CD8-positive, alpha-beta memory T cell (primary cell): ENCODE measurements at places on chromosomes 6 and 20. TPM values are rescaled to one million over a fixed set of nuclear protein-coding genes. Genes with fewer than 3 reads are reported as not detected.

- no peak for DNase-seq
These were observed 56.4 kb upstream of the GPR31 start for GRCh38 chr6:167214206-167214605.

DNA sequence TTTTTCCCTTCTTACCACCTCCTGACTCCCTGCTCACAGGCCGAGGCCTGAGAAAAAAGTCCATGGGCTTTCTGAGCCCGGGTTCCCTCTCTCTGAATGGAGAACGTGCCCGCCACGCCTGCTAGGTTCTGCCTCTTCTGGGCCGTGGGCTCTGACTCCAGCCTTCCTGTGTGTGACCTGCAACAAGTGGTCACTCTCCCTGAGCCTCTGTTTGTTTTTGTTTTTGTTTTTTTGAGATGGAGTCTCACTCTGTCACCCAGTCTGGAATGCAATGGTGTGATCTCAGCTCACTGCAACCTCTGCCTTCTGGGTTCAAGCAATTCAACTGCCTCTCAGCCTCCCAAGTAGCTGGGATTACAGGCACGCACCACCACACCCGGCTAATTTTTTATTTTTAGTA lies 17.9 kb upstream of the VSTM2L start:
- no peak for DNase-seq

DNA sequence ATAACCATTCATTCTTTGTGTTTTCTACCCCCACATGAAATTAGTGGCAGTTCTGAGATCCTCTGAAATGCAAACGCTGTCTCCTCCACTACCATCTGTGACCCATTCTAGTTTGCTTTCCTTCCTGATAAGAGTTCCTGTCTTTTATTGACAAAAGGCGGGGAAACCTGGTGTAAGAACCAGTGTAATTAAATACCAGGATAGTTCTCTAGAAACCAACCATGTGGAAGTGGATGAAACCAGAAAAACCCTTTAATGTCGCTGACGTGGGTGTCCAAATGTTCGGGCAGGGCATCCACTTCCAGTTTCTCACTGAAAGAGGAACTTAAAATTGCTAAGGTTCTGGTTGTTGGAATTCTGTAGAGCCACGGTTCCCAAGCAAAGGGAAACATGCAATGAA lies 79.1 kb downstream of the TNFRSF21 start:
- no peak for DNase-seq

GRCh38 chr6:110083875-110084585 lies 95.4 kb downstream of the WASF1 start:
- DNase-seq, result no peak

DNA sequence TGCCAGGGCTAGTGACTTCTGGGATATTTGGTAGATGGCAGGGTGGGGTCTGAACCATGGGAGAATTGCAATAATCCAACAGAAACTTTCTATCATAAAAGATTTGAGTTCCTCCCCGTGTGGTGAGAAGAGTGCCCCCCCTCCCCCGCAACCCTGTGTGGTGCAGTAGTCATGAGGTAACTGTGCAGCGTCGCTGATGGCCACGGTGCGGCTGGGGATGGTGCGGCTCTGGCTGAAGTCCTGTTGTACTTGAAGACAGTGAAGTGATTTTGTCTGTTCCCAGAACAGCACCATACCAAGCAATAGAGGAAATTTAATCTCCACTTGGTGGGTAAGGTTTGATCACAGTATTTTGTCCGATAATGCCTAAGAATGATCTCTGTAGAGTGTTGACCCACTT lies 654.8 kb upstream of the POU3F2 start:
- no peak for DNase-seq

DNA sequence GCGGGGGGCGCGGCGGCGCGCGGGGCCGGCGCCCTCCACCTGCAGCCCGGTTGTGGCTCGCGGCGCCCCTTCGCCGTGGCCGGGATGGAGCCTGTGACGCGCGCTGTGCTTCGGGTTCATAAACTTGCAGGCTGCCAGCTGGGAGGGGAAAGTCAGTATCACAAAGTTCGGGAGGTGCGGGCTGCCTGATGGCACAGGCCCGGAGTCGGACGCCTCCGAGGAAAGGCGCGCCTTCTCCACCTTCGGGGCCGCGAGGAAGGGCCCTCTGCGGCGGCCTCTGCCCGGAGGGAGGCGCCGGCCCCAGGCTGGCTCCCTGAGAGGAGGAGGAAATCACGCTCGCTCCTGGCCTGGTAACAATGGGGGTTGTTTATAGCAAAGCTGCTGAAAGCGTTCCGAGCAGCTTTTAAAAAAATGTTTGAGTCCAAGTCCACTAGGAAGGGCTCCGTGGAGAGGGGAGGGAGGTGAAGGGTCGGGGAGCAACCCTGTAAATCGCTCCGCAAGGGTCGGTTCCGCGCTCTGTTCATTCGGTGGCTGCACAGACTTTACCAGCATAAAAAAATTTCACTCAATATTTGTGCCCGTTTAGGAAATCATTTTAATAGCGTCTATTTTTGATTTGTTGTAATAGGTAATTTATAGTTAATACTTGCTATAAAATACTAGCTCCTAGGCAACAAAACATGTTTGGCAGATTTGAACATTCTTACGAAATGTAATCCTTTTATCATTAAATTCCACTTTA lies 1.0 kb downstream of the AFDN start:
- DNase-seq, result no peak

DNA sequence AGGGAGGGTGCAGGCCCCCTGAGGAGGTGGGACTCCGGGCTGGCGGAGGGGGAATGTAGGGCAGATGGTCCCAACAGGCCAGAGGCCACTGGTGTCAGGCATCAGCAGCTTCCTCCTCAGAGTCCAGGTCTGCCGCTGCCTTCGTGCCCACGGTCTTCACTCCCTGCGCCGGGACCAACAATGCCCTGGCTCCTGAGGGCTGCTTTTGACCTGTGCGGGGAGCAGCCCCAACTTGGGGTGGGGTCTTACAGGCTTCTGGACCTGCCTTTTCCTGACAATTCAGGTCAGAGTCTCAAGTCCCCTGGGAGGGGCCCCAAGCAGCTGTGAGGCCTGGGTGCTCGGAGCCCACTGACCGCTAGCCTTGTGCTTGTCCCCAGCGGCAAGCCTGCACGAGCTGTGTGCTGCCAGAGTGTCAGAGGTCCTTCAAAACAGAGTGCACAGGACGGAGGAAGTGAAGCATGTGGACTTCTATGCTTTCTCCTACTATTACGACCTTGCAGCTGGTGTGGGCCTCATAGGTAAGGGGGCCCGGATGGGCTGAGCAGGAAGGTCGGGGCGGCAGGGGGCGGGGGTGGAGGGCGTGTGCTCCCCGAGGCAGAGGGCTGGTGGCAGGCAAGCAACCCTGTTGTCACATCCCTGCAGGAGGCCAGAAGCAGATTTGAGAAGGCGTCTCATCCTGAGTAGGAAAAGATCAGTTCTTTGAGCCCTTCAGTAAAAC lies 25.3 kb upstream of the PYGB start:
- no peak for DNase-seq

GRCh38 chr20:33450867-33451266 lies 7.3 kb upstream of the SNTA1 start:
- DNase-seq, result no peak

- DNase-seq, result no peak
These were observed 46.9 kb downstream of the GINS1 start for GRCh38 chr20:25454153-25454900.

GRCh38 chr6:41719436-41720261 lies 15.8 kb downstream of the TFEB start:
- no peak for DNase-seq

DNA sequence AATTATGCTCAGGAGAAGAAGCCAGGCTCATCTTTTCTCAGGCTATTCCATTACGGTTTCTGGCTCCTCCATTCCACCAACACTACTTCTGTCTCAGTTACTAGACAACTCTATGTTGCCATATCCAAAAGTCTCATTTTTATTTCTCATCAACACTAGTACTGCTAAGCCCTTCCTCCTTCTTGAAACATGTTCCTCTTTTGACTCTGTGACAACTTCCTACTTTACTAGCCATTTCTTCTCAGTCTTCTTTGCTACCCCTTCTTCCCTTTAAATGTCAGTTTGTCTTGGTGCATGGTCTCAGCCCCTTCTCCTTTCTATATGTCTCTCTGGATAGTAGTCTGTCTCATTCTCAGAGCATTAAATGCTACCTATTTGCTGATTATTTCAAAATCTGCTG lies 7.1 kb upstream of the ADGRG6 start:
- DNase-seq, result no peak

The ZNF184 gene
- 10.0 TPM for total RNA-seq

The RIPOR3 gene
- total RNA-seq, result not detected

The PRRT1 gene
- total RNA-seq, result 0.35 TPM

The CALHM5 gene
- total RNA-seq, result not detected
